ENCODE measurements at places on chromosomes 11 and 22.

- no peak for DNase-seq
Measured at GRCh38 chr11:62046568-62047100, 77.2 kb upstream of the INCENP start.

DNA sequence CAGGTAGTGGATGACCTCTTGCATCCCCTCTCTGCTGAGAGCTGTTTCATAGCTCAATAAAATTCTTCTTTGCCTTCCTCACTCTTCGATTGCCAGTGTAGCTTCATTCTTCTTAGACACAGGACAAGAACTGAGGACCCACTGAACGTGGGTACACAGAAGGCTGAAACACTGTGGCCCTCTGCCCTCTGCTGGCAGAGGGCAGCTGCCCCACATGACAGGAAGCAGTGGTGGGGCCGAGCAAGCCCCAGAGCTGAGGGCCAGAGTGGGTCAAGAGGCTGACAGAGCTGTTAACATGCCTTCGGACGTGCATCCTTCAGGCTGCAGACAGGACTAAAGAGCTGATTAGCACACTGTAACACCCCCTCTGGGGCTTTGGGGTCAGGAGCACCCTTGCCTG lies 15.6 kb downstream of the SMC1B start:
- no peak for DNase-seq

GRCh38 chr11:10749476-10749875 lies 1.6 kb upstream of the CTR9 start:
- no peak for DNase-seq

GRCh38 chr22:23098230-23098705 lies 27.9 kb downstream of the GNAZ start:
- DNase-seq: no peak

GRCh38 chr11:88384004-88384668 lies 46.6 kb upstream of the CTSC start:
- DNase-seq: no peak

GRCh38 chr11:8735094-8735493 lies 52.5 kb downstream of the RPL27A start:
- DNase-seq: no peak

DNA sequence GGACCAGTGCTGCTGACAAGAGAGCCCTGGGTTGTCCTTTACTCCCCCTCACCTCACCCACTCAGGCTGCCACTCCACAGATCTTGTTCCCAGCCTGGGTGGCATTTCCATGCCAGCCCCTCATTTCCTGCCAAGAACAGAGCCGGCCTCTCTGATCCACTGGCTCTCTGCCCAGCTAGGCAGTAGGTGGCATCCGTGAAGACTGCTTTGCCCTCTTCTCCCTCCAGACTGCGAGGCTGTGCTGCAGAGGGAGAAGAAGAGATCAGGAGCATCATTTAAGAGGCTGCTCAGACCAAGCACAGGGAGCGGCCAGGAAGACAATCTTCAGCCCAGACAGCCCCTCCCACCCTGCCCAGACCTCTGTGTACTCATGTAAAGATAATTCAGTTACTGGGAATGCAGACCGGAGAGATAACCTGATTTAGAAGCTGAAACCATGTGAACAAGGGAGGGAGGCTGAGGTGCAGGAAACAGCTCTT lies 126.9 kb upstream of the NCAM1 start:
- DNase-seq: no peak

DNA sequence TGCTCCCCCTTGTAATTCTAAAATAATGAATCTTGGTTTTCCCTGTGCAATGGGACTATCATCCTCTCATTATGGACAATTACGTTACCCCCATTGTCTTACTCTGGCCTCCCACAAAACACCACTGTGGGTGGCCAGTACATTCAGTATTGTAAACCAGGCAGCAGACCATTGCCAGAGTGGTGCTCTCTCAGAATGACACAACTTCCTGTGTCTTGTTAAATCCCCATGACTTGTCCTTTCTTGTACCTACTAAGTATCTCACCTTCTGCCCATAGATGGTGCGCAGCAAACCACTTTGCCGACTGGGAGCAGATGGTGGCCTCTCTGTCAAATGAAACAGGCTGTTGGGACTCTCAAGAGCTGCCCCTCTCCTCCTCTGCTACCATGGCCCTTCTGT lies 287.1 kb upstream of the RAG2 start:
- no peak for DNase-seq

DNA sequence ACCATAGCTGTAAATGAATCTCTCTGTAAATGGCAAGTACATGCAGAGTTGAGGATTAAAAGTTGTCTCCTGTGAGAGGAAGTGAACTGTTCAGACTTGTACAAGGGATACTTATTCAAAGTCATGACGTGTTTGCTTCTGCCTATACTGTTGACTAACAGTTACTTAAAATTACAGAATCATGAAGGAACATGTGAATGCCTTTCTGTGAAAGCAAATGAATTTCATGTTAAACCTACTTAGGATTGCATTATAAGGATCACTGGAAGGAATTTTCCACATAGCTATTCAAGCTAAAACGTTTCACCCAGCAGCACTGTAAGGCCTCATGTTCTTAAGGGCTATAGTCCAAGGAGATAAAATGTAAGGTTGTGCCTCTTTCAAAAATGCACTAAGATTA lies 93.4 kb upstream of the BIRC3 start:
- DNase-seq: no peak

DNA sequence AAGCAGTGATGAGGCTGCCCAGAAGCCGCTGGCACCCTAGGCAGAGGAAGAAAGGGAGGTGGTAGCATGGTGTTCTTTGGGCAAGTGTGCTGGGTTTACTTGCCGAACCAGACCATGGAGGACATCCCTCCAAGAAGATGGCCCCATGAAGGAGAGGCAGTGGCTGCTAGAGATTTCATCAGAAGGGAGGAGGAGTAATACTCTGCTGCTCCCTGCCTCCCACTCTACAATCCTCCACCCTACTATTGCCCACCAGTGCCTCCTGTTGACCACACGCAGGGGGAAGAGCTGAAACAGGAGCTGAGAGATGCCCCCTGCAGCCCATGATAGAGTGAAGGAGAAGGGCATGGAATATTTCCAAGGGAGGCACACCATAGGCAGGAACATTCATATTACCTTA lies 51.0 kb upstream of the PRSS23 start:
- no peak for DNase-seq

- DNase-seq: no peak
Measured at GRCh38 chr22:46219636-46220035, 30.5 kb downstream of the CDPF1 start.

DNA sequence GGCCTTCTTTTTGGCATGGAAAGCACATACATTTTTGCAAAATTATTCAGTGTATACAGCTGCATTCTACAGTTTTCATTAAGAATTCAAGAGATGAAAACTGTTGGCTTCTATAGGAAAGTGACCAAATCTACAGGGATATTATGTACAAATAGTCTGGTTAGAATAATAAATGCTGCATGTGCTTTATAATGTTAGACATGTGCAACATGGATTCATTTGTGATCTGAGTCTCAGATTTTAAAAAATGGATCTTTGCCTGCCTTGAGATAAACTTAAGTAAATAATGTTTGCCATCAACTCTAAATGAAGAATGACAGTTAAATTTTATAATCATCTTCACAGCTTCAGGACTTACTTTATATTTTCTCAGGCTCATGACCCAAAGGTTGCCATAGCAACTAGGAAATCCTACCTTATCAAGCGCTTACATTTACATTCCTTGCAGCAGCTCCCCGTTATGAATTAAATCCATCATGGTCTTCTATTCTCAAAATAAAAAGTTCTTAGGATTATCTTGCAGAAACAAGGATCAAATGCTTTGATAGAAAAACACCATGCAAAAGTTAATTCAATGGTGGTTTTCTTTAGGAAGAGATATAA lies 200.2 kb downstream of the CADM1 start:
- no peak for DNase-seq

DNA sequence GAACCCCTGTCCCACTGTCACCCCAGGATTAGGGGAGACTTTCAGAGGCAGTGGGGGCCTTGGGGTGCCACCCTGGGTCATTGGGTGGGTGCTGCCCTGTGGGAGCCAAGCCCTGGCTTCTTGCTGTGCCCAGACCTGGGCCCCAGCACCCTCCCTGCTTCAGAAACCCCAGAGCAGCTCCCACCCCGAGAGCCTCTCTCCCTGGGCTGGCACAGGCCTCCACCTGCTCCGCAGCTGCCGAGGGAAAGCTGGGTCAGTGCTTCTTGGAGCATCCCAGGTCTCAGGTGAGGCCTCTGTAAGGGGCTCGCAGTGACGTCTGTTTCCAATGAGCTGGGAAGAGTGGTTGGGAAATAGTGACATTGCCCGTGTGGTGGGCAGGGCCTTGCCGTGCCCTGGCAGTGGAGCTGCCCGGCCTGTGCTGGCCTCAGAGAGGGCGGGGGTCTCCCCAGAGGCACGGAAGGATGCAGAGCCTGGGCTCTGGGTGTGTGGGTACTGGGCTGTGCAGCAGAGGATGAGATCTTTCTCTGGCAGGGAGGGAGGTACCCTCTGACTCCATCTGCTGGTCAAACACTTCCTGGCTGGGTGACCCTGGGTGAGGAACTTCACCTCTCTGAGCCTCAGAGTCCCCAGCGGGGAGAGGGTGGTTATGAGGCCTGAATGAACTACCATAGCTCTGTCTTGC lies 23.0 kb downstream of the C22orf23 start:
- no peak for DNase-seq

GRCh38 chr22:39645532-39645931 lies 75.0 kb downstream of the CACNA1I start:
- DNase-seq: no peak

DNA sequence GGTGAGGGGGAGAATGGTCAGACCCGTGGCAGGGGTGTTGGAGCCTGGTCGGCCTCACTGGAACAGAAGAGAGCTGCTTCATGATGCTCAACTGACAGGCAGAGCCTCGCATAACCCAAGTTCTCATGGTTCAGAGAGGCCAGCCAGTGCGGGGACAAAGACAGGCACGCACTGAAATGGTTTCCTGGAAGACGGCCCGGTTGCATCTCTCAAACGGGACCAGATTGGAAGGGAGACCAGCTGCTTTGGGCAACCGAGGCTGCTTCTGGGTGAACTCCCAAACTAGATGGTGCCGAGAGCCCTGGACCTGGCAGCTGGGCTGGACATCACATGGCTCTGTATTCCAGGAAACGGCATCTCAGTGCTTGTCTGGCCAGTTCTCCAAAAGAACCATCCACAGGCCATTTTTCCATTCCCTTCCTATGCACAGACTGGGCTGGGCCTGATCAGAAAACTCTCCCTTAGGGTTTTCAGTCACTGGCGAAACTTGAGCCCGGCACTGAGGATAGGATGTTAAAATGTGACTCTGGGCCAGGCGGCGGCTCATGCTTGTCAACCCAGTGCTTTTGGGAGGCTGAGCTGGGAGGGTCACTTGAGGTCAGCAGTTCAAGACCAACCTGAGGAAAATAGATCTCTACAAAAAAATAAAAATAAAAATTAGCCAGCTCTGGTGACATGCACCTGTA lies 80.1 kb upstream of the PRODH start:
- no peak for DNase-seq

DNA sequence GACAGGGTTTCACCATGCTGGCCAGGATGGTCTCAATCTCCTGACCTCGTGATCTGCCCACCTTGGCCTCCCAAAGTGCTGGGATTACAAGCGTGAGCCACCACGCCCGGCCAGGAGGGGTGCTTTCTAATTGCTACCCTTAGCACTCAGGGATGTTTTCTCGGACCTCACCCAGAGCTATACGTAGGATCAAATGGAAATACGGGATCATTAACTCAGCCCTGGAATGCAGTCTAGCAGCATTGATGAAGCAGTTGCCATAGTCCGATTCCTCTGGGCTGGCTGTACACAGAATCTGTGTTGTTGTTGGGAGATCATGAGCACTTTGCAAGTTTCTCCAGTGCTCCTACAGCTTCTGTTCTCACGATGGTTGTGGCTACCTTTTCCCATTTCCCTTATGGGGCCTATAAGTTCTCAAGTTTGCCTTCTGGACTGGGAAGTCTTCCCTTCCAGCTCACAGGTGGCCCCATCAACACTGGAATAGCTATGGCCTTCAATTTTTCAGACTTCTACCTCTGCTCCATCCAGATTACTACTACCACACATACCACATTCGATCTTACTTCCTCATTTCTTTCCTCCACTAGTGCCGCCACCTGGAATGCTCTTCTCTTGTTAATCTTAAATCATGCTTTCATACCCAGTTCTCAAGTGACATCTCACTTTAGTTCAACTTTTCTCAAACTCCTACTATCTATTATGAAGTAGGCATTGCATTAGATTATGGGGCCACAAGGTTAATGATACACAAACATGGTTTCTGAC lies 16.1 kb upstream of the PCF11 start:
- no peak for DNase-seq

DNA sequence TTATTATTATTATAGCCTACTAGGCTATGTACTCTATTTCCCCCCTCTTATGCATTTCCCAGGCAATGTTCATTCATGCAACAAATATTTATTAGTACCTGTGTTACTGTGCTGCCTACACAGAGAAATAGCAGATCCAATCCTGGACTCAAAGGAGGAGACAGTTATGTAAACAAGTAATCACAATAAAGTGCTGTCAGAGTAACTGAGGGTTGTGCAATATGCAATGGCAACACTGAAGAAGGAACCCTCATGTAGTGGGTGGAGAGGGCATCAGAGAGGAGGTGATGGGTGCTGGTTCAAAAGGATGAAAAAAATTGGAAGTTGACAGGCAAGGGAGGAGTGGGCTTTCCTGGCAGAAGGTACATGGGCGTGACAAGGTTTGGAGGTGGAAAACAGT lies 886 bp upstream of the P4HA3 start:
- DNase-seq: no peak

GRCh38 chr22:41780746-41781505 lies 19.6 kb upstream of the CCDC134 start:
- peak; percentile 73 for DNase-seq

GRCh38 chr11:115920841-115921480 lies 416.7 kb upstream of the CADM1 start:
- no peak for DNase-seq

- no peak for DNase-seq
Measured at GRCh38 chr11:70205049-70205725, 2.1 kb downstream of the FADD start.

All from activated T-helper 1 cell treated with anti-CD3 and anti-CD28 coated beads, Interleukin-2, amount 50 U/mL, for 16 hours (primary cell).